ENCODE measurements at places on chromosomes 1 and 21.

- DNase-seq: no peak
These were observed 4.4 kb upstream of the AADACL3 start for GRCh38 chr1:12711536-12711935.

DNA sequence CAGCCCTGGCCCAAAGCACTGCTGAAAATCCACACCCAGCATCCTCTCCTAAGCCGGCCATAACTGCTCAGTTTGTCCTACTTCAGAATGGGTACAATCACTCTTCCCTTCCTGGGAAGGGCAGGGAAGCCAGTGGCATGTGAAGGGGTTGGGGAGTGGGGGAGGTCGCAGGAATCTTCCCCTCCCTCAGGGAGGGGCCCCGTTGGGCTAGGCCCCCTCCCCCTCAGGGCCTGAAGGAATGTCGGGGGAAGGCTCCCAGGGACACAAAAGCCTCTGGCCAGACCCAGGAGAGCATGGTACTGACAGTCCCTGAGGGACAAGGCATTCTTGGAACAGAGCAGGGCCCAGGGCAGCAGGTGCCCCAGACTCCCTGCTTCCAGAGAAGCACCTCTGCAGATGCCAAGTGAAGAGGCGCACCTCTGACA, 1.2 kb downstream of the ELOVL1 start:
- no peak for DNase-seq

DNA sequence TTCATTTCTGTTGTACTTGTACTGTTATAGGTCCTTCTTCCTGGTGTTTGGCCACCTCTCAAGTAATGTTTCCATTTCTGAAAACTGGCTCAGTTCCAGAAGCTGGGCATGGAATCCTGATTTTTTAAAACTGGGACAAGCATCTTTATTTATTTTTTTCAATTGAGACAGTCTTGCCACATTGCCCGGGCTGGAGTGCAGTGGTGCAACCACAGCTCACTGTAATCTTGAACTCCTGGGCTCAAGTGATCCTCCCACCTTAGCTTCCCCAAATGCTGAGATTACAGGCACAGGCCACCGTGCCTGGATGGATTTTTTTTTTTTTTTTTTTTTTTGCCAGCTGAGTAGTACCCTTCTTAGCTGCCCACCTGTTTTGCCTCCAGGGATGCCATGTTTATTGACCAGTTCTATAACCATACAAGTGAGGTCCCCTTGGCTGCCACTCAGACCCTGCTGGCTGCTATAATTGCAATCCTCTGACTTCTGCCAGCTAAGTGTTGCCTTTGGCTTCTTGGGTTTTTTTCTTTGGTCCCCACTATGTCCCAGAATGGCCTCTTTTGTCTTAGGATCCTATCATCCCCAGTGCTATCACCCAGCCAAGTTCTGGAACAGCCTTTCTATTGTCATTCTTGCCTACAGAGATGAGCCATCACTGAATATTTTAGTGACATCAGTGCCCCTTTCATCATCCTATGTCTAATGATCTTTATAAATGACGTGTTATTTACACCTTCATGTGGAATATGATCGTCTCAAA, 3.9 kb upstream of the DIP2A start:
- no peak for DNase-seq

DNA sequence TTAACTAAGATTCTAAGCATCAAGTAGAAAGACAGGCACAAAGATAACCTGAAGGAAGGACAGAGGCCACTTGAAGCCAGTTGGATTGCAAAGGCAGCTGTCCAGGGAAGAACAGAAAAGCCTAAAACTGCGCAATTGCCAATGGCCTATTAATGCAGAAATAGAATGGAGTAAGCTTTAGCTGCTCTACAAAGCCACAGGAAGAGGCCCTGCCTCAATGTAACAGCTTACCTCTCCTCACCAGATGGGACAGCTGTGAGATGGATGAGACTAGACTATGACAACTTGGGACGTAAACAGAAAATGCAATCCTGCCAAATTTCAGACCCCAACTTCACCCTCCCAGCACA, 176.5 kb downstream of the EIF4G3 start:
- no peak for DNase-seq

DNA sequence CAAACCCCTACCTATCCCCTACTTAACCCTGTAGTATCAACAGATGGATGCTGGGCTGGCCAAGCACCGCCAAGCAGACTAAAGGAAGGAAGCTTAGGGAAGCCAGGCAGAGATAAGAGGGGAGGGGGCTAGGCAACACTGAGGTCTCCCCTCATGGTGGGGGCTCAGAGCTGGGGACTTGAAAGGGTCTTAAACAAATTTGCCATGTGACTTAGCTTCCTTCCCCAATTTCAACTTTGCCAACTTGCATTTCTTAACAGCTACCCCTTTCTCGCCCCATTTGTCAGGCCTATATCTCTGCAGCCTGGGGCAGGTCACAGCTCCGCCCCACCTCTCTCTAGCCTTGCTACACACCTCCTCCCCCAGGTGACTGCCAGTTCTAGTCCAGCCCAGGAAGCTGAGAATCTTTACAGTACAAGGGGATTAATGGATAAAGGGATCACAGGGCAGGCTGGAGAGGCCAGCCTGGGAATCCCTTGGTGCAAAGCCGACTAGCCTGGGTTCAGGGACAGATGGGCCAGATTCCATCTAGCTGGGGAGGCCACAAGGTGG, 3.4 kb downstream of the KIF21B start:
- no peak for DNase-seq

DNA sequence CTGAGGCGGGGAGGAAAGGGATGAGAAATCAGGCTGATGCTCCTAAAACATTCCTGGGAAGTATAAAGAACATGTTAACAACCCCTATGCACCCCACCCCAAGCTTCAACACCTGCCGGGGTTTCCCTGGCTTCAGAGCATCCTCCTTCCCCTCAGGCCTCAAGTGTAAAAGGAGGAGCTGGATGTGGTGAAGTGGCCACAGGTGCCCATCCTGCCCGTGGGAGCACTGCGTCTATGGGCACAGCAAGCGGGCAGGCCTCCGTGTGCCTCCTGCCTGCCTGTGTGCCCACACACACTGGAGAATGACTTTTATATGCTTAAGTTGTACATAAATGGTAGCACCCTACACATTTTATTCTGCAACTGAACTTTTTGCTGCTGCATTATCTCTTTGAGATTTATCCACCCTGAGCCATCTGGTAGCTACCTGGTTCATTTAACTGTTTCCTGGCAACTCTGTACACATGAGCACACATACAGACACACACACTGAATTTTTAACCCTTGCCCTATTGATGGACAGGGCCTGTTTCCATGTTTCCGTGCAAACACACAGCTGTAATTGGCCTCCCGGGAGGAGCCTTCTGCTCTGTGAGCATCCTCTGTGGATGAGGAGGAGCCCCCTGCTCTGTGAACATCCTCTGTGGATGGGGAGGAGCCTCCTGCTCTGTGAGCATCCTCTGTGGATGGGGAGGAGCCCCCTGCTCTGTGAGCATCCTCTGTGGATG, 13.4 kb upstream of the FTCD start:
- DNase-seq: no peak

DNA sequence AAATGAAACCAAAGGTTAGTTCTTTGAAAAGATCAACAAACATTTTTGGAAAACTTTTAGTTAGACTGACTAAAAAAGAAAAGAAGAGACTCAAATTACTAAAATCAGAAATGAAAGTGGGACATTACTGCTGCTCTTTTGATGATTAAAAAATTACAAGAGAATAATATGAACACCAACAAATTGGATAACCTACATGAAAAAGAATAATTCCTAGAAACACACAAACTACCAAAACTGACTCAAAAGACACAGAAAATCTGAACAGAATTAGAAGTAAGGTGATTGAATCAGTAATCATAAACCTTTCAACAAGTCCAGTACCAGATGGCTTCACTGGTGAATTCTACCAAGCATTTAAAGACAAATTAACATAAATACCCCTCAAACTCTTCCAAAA, 5.6 kb downstream of the KIFAP3 start:
- no peak for DNase-seq

- no peak for DNase-seq
These were observed 16.1 kb upstream of the KCNE1 start for GRCh38 chr21:34528131-34528561.

DNA sequence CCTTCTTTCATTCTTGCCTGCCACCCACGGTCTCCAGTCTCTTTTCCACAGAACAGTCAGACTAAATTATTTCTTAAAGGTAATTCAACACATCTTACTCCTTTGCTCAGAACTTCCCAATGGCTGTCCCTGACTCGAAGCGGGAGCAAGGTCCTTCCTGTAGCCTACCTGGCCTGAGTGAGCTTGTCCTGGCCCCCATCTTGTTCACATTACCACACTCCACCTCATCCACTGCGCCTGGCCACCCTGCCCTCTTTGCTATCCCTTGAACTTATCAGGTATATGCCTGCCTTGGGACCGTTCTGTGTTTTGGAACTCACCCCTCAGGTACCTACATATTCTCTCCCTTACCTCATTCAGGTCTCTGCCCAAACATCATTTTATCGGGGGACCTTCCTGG, 13.3 kb upstream of the GLIS1 start:
- no peak for DNase-seq

DNA sequence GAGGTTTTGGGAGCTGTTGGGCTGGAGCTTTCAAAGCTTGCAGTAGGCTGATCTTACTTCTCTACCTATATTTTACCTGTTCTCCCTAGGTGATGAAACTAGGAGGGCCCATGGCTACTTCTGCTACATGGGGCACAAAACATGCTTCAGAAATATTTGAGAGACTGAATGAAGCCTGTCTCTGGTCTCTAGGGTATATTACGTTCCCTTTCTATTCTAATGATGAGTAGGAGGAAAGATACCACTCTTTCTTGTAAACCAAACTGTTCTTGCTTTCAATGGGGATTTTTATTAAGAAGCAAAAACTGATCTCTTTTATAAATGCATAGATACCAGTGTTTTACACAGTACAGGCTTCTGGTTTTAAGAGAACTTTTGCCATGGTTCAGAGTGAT, 103.1 kb downstream of the GALNT2 start:
- DNase-seq: no peak

DNA sequence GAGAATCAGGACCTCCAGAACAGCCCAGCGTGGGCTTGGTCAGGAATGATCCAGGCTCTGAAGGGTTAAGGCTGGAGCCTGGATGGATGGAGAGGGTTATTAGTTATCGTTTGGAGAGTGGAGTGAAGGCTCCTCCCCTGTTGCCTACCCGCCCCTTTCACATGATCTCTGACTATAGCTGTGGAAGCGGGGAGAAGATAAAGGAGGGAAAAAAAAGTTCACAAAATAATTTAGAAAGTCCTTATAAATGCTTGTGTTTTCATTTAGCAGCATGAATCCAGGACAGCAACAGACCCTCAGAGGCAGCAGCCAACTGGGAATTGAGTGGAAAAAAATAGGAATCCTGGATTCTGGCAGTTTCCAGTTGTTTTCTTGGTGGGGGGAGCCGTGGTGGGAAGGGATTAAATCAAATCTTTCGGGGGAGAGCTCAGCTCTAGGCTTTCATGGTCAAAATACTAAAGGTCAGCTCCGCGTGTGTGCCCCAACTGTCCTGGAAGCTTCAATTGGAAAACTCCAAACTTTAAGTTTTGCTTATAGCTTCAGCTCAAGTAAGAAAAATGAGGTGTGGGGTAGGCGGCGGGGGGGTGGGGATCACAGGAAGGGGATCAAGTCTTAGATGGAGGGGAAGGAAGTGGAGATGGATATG, 595 bp upstream of the DDR2 start:
- no peak for DNase-seq

- no peak for DNase-seq
These were observed 807.1 kb upstream of the PRMT6 start for GRCh38 chr1:106249365-106249764.

DNA sequence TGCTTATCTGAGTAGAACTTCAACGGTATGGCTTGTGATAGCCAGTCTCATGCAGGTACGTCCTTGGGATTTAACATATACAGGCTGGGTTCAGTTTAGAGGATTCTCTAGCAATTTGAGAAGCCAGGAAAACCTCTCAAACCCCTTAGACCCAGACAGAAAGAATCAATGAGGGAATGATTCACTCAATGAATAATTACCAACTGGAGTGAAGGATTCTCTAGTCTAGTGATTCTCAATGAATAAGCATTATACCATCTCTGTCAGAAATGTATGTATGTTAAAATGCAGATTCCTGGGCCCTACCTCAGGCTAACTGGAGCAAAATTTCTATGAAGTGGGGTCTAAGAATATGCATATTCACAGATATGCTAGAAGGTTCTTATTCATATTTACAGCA, 54.5 kb upstream of the APP start:
- DNase-seq: no peak

DNA sequence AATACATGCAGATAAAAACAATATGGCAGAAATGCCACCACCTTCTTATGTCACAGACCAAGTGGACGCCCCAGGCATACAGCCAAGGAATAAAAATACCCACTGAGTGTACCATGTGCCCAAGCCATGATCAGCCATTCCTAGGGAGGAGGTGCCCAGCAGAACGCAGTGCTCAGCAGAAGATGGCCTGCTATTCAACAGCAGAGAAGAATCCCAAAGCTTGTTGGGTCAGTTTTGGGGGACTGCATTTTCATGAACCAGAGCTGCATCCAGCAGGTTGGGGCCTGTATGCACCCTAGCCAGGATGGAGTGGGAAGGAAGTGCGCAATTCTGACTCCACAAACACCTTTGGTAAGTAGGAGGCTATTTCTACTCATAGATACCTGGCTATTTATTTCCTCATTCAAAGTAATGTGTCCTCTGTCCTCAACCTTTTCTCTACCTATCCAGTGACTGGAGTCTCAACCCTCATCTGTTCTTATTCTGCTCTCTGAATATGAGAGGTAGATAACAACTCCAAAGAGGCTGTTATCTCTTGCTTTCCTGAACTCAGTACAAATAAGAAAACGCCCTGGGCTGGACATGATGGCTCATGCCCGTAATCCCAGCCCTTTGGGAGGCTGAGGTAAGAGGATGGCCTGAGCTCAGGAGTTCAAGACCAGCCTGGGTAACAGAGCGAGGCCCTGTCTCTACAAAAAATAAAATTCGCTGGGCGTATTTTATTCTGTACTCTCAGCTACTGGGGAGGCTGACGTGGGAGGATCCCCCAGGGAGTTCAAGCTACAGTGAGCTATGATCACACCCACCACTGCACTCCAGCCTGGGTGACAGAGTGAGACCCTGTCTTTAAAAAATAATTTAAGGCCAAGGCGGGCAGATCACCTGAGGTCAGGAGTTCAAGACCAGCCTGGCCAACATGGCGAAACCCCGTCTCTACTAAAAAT, 2.5 kb upstream of the PLEKHM2 start:
- DNase-seq: no peak

DNA sequence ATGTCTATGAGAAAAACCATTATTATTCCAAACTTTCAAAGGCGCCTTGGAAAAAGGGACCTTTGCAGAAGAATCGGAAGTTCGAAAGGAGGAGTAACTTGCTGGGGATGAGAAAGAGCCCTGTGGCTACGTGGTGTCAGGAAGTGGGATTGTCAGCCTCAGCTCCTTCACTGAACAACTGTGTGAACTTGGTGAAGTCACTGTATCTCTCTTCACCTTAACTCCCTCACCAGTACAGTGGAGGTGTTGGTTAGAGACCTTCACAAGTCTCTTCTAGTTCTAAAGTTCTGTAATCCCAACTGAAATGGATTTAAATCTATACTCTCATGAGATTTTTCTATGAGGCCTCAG, 285.6 kb downstream of the CACNA1E start:
- DNase-seq: no peak

GRCh38 chr1:40243351-40243750, 4.4 kb upstream of the TMCO2 start:
- no peak for DNase-seq

- DNase-seq: no peak
These were observed 315.0 kb upstream of the POU3F1 start for GRCh38 chr1:38361566-38361965.

GRCh38 chr1:168227620-168228019, 1.8 kb downstream of the SFT2D2 start:
- no peak for DNase-seq

- DNase-seq: no peak
These were observed 14.0 kb upstream of the CTPS1 start for GRCh38 chr1:40965531-40965930.

- DNase-seq: no peak
These were observed 10.4 kb downstream of the ADAMTSL4 start for GRCh38 chr1:150559656-150560010.
